ENCODE measurements at places on chromosomes 5 and 9. TPM values are rescaled to one million over a fixed set of nuclear protein-coding genes. Genes with fewer than 3 reads are reported as not detected.

The GABBR2 gene
- total RNA-seq = 13.4 TPM

The SHOC1 gene
- 0.13 TPM for total RNA-seq

The DNM1 gene
- total RNA-seq = 9.2 TPM

GRCh38 chr5:76689321-76690036 is 26.4 kb upstream of the F2R start:
- H3K36me3 ChIP-seq = no peaks in the 10 kb centered on the region
- no peaks in the 10 kb centered on the region for H3K27me3 ChIP-seq
- H3K27ac ChIP-seq = no peak overlapping the region
- H3K4me1 ChIP-seq = peaks cover 10% of the 10 kb centered on the region

The LCN1 gene
- not detected for total RNA-seq

DNA sequence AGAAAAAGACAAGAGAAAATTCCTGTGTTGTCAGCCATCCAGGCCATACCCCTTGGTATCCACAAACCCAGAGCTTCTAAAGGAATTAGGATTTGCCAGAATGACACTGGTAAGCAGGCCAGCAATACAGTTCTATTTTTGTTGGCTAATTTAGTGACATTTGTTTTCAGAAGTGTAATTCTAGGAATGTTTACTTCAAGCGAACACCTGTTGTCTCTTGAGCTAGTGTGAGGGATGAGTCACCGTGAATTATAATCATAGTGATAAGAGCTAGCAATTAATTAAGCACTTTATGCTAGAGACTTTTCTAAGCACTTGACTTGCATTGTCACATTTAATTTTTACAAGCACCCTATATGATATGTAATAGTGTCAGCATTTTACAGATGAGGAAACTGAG is 99.2 kb downstream of the PRKACG start:
- no peak for DNase-seq
- no peaks in the 10 kb centered on the region for H3K36me3 ChIP-seq
- H3K4me1 ChIP-seq = peaks cover 4% of the 10 kb centered on the region
- no peak overlapping the region for H3K27ac ChIP-seq
- no peaks in the 10 kb centered on the region for H3K27me3 ChIP-seq

The TLX3 gene
- not detected for total RNA-seq

DNA sequence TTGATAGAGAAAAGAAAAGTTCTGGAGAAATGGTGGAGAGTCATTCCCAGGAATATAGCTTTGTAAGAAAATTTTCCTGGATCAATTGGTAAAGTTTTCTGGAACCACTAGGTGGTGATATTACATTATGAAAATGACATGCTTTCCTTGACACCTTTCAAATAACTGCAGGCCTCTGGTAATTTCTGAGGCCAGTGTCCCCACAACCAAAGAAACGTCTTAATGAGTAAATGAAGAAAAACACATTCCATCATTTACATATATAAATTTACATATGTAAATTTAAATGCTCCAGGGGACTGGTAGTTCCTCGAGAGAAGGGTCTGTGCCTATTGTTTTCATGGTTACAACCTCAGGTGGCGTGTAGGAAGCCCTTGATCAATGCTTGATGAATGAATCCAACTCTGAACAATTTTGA is 17.2 kb upstream of the RGS3 start:
- no peak overlapping the region for H3K4me3 ChIP-seq
- no peak for DNase-seq
- no peaks in the 10 kb centered on the region for H3K27me3 ChIP-seq
- no peaks in the 10 kb centered on the region for H3K4me1 ChIP-seq

The CTNND2 gene
- 0.54 TPM for total RNA-seq

DNA sequence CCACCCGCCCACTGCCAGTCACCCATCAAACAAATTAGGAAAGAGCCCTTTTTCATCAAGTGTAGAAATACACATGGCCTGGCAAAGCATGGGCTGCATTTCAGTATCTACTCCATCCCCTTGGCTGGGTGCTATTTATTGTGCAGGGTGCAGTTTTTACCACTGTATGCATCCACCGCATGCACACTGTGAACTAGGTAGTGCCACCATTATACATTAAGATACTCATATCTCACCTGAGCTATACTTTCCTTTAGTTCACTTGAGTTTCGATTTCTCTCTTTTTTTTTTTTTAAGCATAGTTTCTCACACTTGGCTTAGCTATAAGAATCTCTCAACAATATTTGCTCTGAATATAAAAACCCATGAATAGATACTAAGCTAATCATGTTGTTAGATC is 49.4 kb downstream of the JMY start:
- DNase-seq = no peak
- no peaks in the 10 kb centered on the region for H3K36me3 ChIP-seq
- no peak overlapping the region for H3K4me3 ChIP-seq
- no peaks in the 10 kb centered on the region for H3K27me3 ChIP-seq

The CDKN2A gene
- 2.1 TPM for total RNA-seq

The MAPK9 gene
- total RNA-seq = 70.0 TPM

The CXCL14 gene
- total RNA-seq = 41.8 TPM

GRCh38 chr5:163361450-163361849 is 75.9 kb upstream of the CCNG1 start:
- H3K36me3 ChIP-seq = no peaks in the 10 kb centered on the region
- no peaks in the 10 kb centered on the region for H3K27me3 ChIP-seq
- H3K4me3 ChIP-seq = no peak overlapping the region

- H3K4me1 ChIP-seq = peaks cover 9% of the 10 kb centered on the region
- H3K27ac ChIP-seq = no peak overlapping the region
- H3K27me3 ChIP-seq = no peaks in the 10 kb centered on the region
- no peak overlapping the region for H3K4me3 ChIP-seq
- no peak for DNase-seq
Observed at GRCh38 chr5:66994790-66995189, 201.8 kb downstream of the CD180 start.

- no peak overlapping the region for H3K4me3 ChIP-seq
- H3K36me3 ChIP-seq = no peaks in the 10 kb centered on the region
- peak overlapping the region; percentile 67 for H3K27ac ChIP-seq
- DNase-seq = peak; percentile 13
- peaks cover 39% of the 10 kb centered on the region for H3K4me1 ChIP-seq
Observed at GRCh38 chr9:16681652-16681987, 188.8 kb downstream of the BNC2 start.

The SPZ1 gene
- total RNA-seq = not detected

The PRRX2 gene
- 5.6 TPM for total RNA-seq

DNA sequence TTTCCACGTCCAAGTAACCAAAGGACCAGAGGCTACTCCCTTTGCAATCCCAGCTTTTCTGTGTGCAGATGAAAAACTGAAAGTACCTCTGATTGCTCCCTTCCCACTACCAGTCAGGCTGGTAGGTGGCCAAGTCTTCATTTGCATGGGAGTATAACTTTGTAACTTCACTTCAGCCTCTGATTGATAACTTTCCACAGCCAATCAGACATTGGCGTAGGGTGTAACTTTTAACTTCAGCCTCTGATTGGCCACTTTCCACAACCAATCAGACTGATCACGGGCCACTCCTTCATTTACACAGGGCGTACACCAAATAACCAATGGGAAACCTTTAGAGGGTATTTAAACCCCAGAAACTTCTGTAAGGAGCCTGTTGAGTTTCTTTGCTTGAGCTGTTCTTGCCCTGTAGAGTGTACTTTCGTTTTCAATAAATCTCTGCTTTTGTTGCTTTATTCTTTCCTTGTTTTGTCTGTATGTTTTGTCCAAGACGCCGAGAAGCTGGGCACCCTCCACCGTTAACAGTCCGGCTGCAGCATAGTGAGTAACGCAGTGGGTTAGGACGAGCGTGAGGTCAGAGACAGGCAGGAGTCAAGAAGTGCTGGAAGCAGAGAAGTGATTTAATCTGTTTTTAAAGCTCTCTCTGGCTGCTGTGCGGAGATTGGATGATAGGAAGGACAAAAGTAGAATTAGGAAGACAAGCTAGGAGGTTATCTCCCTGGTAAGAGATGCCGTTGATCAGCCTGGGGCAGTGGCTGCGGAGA is 3.5 kb upstream of the EXOSC2 start:
- peak; percentile 87 for DNase-seq
- peak overlapping the region; percentile 66 for H3K27ac ChIP-seq
- H3K36me3 ChIP-seq = no peaks in the 10 kb centered on the region
- H3K4me1 ChIP-seq = peaks cover 15% of the 10 kb centered on the region
- H3K4me3 ChIP-seq = peak overlapping the region; percentile 25
- no peaks in the 10 kb centered on the region for H3K27me3 ChIP-seq

GRCh38 chr5:126987271-126987899 is 43.0 kb downstream of the MARCHF3 start:
- H3K27ac ChIP-seq = no peak overlapping the region
- DNase-seq = no peak
- no peaks in the 10 kb centered on the region for H3K36me3 ChIP-seq
- H3K4me3 ChIP-seq = no peak overlapping the region

The TRPM6 gene
- total RNA-seq = 0.54 TPM

- H3K4me1 ChIP-seq = peaks cover 4% of the 10 kb centered on the region
- DNase-seq = peak; percentile 23
- H3K4me3 ChIP-seq = no peak overlapping the region
- H3K36me3 ChIP-seq = no peaks in the 10 kb centered on the region
- H3K27ac ChIP-seq = no peak overlapping the region
Observed at GRCh38 chr5:118679264-118679940, 308.9 kb downstream of the DTWD2 start.

The TUT7 gene
- total RNA-seq = 32.5 TPM

GRCh38 chr9:84169240-84169639 is 171.3 kb downstream of the SLC28A3 start:
- H3K4me1 ChIP-seq = peaks cover 9% of the 10 kb centered on the region
- H3K27me3 ChIP-seq = no peaks in the 10 kb centered on the region
- H3K27ac ChIP-seq = no peak overlapping the region
- H3K36me3 ChIP-seq = no peaks in the 10 kb centered on the region
- no peak overlapping the region for H3K4me3 ChIP-seq
- DNase-seq = no peak

GRCh38 chr9:88984543-88984883 is 6.8 kb upstream of the S1PR3 start:
- H3K27ac ChIP-seq = no peak overlapping the region
- no peak overlapping the region for H3K4me3 ChIP-seq
- no peak for DNase-seq

The RPL37 gene
- 82.1 TPM for total RNA-seq

The PDZD2 gene
- total RNA-seq = 4.5 TPM

- H3K36me3 ChIP-seq = no peaks in the 10 kb centered on the region
- H3K4me3 ChIP-seq = no peak overlapping the region
- DNase-seq = peak; percentile 20
- H3K27ac ChIP-seq = peak overlapping the region; percentile 56
Observed at GRCh38 chr5:143244000-143244736, 159.3 kb downstream of the NR3C1 start.

GRCh38 chr9:120507936-120508510 is 71.9 kb downstream of the CDK5RAP2 start:
- no peak overlapping the region for H3K27ac ChIP-seq
- no peak overlapping the region for H3K4me3 ChIP-seq
- DNase-seq = no peak

The MYMK gene
- not detected for total RNA-seq

The ARHGEF37 gene
- 5.4 TPM for total RNA-seq

The OSMR gene
- 23.2 TPM for total RNA-seq

The INSL4 gene
- not detected for total RNA-seq
